Activated CD4-positive, alpha-beta T cell treated with anti-CD3 and anti-CD28 coated beads for 1 hour (primary cell): ENCODE measurements at places on chromosomes 5 and 9.

- no peak for DNase-seq
Measured at GRCh38 chr5:131635684-131636572, 899 bp upstream of the RAPGEF6 start.

DNA sequence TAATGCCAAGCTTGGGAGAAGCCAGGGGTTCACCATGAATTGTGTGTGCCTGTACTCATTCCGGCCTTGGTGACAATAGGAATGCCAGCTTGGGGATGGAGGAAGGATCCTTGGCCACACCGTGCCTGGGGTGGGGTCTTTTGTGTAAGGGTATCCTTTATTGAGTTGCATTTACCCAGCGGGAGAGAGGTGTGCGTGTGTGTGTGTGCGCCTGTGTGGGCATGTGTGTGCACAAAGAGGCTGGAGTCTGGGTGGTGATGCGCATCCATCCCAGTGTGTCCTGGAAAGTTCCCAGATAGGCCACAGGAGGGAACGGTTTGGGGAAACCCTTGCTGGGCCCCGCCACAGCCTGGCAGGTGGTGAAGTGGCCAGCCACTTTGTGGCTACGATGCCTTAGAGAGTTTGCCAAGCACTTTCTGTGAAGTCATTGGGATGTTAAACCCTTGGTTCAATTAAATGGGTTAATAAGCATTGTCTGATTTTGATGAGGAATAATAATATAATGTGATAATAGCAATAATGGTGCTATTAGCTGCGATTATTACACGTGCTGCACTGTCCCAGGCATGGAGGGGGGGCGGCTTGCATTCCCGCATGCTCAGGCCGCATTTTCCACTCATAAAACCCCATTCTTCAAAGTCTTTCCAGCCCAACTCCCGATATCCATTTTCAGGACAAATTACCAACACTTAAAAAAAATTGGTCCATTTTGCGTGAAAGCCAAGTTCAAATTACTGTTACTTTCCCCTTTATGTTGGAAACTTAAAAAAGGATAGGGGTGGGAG lies 13.7 kb downstream of the PITX1 start:
- no peak for DNase-seq

DNA sequence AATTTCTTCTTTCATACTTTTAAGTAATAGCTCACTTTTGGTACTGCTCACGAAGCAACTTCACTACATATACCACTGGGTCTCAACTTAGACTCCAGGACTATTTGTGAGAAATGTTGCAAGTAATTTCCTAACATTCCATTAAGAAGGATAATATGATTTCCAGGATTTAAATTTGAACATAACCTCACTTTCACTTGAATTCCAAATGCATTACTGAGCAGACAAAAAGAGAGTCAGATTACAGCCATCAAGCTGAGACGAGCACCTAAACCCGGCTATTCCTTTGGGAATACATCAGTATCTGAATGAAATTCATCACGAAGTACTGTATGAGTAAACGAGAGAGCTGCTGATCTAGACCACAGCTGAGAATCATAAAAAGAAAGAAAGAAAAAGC lies 47.3 kb downstream of the LIFR start:
- DNase-seq: no peak

DNA sequence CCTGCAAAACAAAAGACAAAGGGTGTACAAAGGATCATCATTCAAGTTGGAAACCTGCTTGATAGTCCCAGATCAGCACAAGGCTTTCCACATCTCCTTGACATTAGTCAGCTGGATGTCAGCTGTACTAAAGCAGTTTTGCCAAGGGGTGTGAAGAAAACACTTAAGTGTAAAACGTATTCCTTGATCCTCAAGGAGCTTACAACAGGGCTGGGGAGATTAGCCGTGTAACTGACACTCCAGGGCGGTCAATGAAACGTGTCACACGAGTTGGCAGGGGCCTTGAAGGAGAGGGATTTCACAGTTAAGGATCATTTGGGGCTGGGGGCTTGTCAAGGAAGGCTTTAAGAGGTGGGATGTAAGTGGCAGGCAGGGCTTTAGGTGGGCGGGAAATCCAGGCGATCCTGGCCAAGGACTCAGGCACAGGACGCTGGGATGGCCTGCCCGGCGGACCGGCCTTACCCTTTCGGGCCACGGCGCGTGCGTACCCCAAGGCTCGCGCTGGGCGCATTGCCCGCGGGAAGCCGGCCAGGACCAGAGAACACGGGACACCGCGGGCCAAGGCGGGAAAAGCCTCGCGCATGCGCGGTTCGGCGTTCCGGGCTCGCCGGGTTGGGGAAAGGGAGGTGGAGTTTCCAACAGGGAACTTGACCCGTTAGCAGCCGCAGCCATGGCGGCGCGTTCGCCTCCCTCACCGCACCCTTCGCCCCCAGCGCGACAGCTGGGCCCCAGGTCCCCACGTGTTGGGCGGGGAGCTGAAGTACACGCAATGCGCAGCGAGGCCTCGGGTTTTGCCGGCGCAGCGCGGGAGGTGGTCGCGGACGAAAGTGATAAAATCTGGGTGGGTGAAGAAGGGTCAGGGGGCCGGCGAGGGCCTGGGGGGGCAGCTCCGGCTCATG lies at the start of gene CNTLN:
Gene CNTLN (plus strand): TSS at position 645 of the 899 bp plus-strand sequence. CDS start 26 bp downstream, at position 671.
- DNase-seq: peak; percentile 28

GRCh38 chr9:132061526-132061925 lies 18.1 kb downstream of the MED27 start:
- no peak for DNase-seq

DNA sequence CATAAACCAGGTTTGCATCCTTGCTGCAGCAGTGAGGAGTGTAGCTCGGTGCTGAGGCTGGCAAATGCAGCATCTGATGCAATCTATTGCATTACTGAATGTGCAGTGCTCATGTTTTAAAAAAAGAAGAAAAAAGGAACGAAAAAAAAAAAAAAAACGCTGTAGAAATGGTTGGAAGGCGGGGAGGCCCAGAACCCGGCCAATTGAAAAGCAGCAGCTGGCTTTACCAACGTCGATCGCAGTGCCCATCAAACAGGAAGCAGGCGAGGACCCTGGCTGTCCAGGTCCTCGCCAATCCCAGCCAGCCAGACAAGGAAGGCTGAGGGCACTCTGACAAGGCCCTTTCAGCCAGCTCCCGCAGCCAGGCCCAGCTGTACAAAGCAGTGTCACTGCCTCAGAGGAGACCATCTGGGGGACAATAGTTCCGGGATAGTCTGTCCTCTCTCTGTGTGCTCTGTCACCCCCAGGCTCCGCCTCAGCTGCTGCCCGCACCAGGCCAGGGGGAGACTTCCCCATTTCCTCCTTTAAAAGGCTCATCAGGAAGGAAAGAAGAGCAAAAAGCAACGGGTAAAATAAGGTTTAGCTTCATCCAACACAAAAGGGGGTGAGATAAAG lies 21.8 kb upstream of the CPEB4 start:
- no peak for DNase-seq

DNA sequence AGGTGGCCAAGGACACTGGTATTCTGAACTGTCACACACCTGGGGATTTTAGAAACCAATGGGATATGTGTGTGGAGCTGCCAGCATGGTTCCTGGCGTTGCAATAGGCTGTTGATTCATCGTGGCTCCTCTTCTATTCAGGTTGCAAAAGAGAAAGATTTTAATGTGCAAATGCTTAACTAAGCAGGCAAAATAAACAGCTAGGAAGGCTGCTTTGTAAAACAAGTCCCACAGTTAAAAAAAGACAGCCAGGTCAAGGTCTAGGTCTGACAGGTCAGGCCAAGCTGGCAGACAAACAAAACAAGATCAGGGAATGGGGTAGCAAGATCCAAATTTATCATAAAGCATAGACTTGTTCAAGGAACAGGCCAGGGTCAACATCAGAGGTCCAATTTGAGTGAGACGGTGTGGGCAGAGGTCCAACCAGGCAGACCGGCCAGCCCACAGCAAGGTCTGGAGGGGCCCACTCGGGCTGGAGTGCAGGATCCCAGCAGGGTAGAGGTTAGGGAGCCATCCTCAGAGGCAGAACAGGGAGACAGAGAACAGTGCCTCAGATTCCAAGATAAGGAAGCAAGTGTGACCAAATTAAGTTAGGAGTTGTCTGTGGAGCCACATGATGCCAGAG lies 45.6 kb downstream of the SUB1 start:
- DNase-seq: no peak

- no peak for DNase-seq
Measured at GRCh38 chr5:173618927-173619519, 2.6 kb upstream of the BOD1 start.

- DNase-seq: no peak
Measured at GRCh38 chr9:87233431-87233830, 264.2 kb upstream of the DAPK1 start.

GRCh38 chr9:2663461-2664173 lies 42.0 kb downstream of the VLDLR start:
- DNase-seq: no peak

DNA sequence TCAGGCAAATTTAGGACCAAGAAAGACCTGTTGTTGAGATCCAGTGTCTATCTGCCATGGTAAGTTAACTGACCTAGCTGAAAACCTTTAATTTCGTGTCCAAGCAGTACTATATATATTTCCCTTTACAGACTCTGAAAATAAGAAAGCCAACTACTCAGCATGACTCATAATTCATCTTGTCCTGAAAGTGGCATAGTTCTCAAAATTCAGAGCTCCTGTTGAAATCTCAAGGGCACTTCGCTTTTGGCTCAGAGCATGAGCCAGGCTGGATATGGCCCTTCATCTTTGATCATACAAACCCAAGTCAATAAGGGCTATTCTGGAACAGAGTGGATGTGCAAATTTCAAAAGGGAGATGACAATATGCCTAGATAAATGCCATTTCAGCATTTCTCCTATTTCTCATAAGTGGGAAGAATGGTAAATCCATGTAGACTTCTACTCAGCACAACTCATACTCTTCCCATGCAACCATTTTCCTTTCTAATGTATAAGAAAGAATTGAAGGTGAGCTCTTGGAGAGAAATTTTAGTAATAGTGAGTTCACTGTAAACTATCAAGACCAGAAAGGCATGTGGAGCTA lies 567.9 kb upstream of the DAB2 start:
- no peak for DNase-seq
